ENCODE measurements at places on chromosomes 7 and 10.

- DNase-seq: no peak
Measured at GRCh38 chr10:27448921-27449320, 55.2 kb upstream of the RAB18 start.

- DNase-seq: no peak
Measured at GRCh38 chr7:27997188-27997707, 183.3 kb downstream of the JAZF1 start.

DNA sequence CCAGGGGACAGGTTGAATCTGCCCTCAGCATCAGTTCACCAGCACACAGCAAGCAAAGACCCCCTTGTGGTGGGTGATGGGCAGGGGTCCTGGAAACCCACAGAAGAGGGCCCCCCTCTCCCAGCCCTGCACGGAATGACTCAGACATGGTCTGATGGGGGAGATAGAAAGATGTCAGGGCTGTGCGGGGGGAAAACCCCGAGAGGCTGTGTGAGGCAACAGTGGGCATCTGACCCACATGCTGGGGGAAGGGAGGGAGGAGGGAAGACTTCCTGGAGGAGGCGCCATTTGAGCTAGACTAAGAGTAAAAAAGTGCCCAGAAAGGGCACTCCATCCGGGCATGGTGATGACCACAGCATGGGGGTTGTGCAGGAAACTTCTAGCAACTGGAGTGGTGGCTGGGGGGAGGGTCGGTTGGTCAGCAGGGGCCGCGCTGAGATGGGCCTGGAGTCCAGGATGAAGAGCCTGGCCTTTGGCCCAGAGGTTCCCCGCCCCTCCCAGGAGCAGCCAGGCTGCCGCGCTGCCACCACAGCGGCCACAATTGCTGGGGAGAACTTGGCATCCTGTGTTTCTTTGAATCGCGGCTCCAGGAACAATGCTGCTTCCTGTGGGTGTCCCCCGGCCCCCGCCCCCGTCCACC is 2.5 kb downstream of the LFNG start:
- DNase-seq: no peak

GRCh38 chr7:45601816-45602540 is 27.8 kb downstream of the ADCY1 start:
- DNase-seq: no peak

DNA sequence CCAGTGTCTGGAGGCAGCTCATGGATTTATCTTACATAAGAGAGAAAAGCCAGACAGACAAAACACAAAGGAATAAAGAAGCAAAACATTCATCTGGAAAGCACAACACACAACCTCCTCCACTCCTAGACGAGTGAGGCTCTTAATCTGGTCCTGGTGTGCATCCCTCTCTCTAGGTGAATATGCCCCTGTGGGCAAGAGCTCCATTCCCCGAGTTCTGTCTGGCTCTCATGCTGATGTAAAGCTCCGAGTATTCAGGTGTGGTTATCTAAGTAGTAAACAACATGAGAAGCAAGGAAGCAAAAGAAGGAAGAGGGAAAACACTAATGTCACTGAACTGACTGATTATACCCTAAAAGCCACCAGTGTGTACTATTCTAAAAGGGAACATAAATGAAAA is 47.9 kb upstream of the FEZF1 start:
- DNase-seq: no peak

DNA sequence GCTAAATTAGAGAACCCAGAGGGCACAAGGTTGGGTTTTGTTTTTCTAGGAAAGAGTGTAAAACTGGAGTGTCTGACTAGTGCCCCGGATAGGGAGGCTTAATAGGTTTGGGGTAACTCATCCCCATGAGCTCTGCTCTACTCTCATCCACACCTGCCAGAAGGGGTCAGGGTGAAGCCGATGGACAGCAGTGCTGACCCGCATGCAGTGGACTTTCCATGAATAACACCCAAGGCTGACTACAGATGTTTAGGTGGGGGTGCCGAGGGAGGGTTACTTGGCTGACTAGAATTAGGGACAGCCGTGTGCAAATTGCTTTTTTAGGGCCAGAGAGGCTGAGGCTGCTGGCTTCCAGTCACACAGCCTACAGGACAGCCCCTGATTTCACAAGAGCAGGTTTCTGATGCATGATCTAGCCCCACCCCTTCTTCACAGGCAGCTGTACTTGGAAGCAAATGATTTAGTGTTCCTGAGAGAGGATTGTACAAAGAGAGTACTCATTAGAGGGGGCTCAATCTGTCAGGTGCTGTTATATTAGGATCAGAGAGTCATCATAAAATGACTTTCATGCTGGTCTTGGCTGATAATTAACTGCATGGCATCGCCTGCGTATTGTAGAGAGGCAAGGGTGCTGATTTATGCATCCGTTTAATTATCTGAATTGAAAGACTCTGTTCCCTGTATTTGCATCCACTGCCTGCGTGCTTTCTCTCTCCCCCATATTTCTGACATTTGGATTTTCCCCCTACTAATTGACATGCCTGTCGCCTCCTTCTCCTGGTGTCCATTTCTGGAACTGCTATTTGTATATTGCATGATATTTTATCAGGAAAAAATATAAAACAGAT is 9.5 kb downstream of the INHBA start:
- no peak for DNase-seq
